Activated CD4-positive, alpha-beta T cell treated with anti-CD3 and anti-CD28 coated beads, Interleukin-2, amount 10 ng/mL, durations not matched to agents 24 days and 14 days (primary cell): ENCODE measurements at places on chromosomes 7 and 10. TPM values are rescaled to one million over a fixed set of nuclear protein-coding genes. Genes with fewer than 3 reads are reported as not detected.
A peak's percentile ranks its signal among the peaks of the same experiment; 100 is the strongest.

The FAM25G gene
- total RNA-seq: not detected in 2 replicates

GRCh38 chr7:76314042-76314721 is 11.7 kb downstream of the HSPB1 start:
- peak overlapping the region; percentile 68 for H3K4me3 ChIP-seq
- H3K4me1 ChIP-seq: peaks cover 20% of the 10 kb centered on the region
- H3K36me3 ChIP-seq: peaks cover 2% of the 10 kb centered on the region
- H3K27ac ChIP-seq: peak overlapping the region; percentile 85
- no peaks in the 10 kb centered on the region for H3K27me3 ChIP-seq
- DNase-seq: peak; percentile 98

The ANKRD30A gene
- total RNA-seq: not detected in 2 replicates

The KCNIP2 gene
- total RNA-seq: 2.3 and 3.5 TPM in 2 replicates

GRCh38 chr10:80280071-80280800 is 9.2 kb downstream of the MAT1A start:
- H3K27ac ChIP-seq: no peak overlapping the region
- H3K36me3 ChIP-seq: no peaks in the 10 kb centered on the region
- H3K4me3 ChIP-seq: no peak overlapping the region
- DNase-seq: no peak
- peaks cover under 1% of the 10 kb centered on the region for H3K27me3 ChIP-seq

DNA sequence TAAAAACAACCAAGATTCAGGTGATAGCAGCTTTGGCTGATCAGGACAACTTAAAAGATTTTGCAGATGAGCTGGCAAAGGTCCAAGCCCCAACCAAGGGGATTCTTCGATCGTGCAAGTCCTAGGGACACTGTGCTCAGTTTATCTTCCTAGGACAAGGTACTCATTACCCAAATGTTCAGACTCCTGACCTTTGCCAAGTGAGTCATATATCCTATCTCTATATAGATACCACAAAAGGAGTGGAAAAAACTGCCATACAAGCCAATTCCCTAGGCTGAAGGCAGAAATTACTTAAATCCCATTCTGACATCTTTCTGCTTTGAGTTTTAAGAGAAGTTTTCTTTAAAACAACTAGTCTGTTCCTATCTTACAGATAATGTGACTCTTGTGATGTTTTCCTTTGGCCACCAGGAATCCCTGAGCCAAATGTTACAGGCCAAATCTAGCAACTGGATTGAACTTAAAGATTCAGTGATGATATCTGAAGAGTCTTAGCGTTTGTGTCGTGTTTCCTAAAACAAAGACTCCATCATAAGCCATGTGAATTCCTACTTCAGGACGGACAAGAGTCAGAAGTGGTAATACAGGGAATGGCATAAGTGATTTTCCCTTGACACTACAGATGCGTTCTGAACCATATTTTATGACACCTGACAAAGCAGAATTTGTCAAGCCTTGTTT is 142.6 kb upstream of the ASAH2 start:
- H3K27ac ChIP-seq: no peak overlapping the region
- peaks cover 27% of the 10 kb centered on the region for H3K4me1 ChIP-seq
- DNase-seq: no peak
- H3K36me3 ChIP-seq: peaks cover 8% of the 10 kb centered on the region

The GFRA1 gene
- total RNA-seq: not detected in 2 replicates

The CFAP70 gene
- total RNA-seq: 0.17 and 0.33 TPM in 2 replicates

The TACR2 gene
- total RNA-seq: not detected in 2 replicates

DNA sequence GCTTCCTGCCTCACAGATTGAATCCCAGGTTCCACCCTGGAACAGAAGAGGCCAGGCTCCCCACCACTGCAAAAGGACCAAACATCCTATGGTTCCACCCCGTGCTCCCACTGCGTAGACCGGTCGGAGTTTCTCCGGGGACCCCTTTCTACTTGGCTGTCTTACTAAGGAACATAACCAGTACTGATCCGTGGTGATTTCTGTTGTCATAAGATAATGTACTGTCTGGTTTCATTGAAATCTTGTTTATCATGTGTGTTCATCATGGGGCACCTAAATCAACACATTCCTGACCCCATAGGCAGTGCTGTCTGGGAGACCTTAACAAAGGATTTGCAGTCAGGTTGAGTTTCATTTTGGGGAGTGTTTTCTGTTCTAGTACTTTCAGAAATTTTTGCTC is 104.5 kb downstream of the CHN2 start:
- no peak overlapping the region for H3K27ac ChIP-seq
- H3K4me3 ChIP-seq: no peak overlapping the region
- H3K4me1 ChIP-seq: no peaks in the 10 kb centered on the region
- H3K36me3 ChIP-seq: no peaks in the 10 kb centered on the region
- no peak for DNase-seq
- peaks cover 25% of the 10 kb centered on the region for H3K27me3 ChIP-seq
